Activated CD4-positive, alpha-beta T cell treated with anti-CD3 and anti-CD28 coated beads, Interleukin-2, amount 10 ng/mL, durations not matched to agents 7 days and 5 days (primary cell): ENCODE measurements at places on chromosomes 1 and 21.

GRCh38 chr1:68346188-68346808 lies 103.5 kb downstream of the RPE65 start:
- DNase-seq, result no peak

DNA sequence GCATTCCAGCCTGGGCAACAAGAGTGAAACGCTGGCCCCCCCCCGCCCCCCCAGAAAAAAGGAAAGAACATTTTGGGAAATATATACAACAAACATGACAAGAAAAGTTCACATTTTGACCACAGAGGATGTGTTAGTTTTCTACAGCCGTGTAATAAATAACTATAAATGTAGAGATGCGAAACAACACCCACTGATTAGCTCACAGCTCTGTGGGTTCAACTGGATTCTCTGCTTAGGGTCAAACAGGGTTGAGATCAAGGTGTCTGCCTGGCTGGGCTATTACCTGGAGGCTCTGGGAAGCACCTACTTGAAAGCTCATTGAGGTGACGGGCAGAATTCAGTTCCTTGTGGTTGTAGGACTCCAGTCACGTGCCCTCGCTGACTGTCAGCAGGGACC lies 11.1 kb upstream of the VPS26C start:
- no peak for DNase-seq

DNA sequence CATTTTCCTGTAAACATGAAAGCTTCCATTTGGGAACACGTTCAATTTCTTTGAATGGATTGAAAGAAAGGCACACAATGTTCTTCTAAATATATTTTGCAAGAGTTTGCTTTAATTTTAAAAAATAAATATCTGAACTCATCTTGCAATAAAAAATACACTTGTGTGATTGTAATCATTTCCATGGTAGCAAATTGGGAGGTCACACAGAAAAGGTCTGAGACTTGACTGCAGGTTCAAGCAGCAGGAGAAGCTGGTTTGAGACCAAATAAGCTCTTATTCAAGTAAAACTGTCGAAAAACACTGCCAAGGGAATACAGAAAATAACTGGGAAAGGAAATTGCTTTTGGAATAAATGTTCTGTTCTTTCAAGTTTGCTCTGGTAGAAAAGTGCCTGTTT lies 498.9 kb downstream of the ADGRL2 start:
- no peak for DNase-seq

GRCh38 chr1:31672986-31673385 lies 28.3 kb upstream of the PEF1 start:
- no peak for DNase-seq

DNA sequence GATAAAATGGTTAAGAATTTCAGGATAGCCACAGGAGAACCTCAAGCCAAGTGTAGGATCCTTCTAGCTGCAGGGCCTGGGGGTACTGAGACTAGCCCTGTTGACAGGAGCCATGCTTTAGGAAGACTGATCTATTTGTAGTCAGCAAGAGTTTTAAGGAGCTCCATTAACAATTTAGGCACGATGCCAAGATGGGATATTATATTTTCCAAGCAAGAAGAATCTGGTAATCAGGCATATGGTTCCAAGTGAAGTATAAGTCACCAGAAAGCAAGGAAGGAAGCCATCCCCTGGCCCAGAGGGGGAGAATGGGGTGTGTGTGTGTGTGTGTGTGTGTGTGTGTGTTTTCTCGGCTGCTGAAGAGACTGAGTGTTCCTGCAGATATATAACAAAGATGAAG lies 7.0 kb downstream of the IFNAR2 start:
- DNase-seq, result no peak

- DNase-seq, result no peak
These were observed 113.5 kb upstream of the CD34 start for GRCh38 chr1:208024406-208024805.

DNA sequence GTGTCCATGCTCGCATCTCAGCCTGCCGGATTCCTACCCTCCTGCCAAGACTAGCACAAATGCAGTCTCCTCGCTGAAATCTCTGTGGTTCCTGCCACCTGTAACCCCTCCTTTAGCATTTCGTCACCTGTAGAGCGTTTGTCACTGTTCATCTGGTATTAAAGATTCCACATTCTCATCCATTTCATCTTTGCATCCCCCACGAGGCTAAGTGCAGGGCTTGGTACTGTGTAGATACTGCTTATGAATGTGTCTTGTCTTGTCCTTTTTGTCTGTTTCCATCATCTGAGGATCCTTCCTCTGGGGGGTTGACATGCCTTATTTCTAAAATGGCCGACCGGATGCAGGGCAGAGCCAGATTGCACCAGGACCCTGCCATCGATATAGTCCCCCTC lies 53.7 kb upstream of the DNAJC6 start:
- no peak for DNase-seq

- peak; percentile 54 for DNase-seq
These were observed 5.3 kb downstream of the HES2 start for GRCh38 chr1:6414443-6414844.

DNA sequence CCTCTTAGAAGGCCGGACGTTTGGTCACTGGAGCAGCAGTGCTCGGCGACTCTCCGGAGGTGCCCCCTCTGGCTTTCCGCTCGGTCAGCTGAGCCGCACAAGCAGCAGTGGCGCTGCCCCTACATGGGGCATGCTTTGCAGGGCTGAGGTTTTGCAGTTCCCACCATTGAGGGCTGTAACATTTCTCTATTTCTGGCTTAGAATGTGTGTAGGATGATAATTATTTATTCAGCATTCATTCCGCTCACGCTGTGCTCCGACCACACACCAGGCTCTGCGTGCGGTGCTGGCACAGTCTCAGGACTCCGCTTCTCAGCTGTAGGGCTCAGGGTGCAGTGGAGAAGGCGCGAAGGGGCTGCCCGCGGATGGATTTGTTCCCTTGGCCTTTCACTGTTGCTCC lies 119.5 kb downstream of the PCBP3 start:
- no peak for DNase-seq

GRCh38 chr1:88655140-88655539 lies 28.9 kb upstream of the PKN2 start:
- no peak for DNase-seq

DNA sequence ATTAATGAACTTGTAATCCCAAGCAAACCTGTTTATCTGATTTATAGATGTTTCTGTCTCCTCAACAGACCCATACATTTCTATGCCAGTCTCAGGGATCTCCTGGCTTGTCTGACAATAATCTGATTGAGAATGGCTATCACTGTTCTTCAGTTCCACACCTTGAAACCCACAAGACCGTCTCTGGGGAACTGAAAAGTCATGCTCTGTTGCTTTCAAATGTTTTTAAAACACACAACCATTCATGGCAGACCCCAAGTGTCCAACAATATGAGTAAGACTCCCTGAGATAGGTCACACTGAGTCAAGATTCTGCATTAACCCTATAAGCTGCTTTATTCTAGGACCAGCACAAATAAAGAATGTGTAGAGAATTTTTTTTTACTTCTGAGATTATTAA lies 611.2 kb upstream of the PLXNA2 start:
- no peak for DNase-seq

- DNase-seq, result no peak
These were observed 14.6 kb upstream of the JAK1 start for GRCh38 chr1:64980745-64981600.

DNA sequence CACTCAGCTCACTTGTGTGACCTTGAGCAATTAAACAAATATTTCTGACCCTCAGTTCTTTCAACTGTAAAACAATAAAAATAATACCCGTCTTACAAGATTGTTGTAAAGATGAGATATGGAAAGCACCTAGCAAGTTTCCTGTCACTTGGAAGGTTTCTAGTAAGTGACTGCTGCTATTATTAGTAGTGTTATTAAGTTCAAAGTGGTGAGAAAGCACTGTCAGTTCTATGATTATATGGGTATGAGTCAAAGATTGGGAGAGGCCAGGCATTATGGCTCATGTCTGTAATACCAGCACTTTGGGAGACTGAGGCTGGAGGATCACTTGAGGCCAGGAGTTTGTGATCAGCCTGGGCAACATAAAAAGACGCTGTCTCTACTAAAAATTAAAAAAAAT lies 145.4 kb downstream of the C1orf21 start:
- no peak for DNase-seq
